ENCODE measurements at places on chromosomes 2 and 18.
A peak's percentile ranks its signal among the peaks of the same experiment; 100 is the strongest.

DNA sequence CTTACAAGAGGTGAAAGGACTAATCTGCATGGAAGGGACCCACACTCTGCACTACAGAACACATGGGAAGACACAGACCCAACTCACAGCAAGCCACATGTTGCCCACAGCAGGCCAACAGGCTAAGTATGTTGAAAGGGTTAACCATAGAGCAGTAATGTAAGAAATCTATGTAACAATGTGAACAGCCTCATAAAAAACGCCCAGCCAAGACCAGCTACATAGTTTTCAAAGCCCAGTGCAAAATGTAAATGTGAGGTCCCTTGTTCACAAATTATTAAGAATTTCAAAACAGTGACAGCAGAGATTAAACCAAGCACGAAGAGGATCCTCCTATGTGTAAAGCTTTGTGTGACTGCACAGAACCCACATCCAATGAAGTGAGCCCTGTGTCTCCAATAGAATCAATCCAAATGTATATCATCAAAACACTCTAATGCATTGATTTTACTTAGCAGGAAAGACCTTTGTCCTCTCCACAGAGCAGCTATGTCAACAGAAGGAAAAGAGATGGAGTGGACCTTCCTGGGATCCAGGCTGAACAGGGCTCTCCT, 210.1 kb downstream of the AGPS start:
- DNase-seq, result no peak

DNA sequence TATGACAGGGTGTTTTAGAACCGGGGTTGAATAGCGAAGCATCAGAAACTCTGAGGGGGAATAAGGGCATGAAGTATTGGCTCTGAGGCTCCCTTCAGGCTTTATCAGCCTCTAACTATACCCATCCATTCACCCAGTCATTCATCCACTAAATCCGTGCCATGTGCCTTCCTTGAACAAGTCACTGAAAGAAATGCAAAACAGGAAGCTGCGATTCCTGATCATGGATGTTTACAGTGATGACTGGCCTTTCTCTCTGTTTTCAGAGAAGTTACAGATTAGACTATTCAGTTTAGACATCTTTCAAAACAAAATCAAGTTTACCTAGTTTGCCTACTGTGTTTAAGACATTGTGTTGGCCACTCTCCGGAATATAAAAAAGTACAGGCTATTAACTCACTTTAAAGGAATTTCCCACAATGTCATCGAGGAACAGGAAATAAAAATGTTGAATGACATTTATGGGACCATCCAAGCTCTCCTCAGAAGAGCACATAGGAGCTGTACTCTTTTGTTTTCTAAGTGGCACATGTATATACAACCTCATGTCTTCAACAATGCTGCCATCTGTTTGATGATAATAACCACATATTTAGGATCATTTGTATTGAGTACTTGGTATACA, 43.8 kb upstream of the SLC14A1 start:
- DNase-seq, result no peak

DNA sequence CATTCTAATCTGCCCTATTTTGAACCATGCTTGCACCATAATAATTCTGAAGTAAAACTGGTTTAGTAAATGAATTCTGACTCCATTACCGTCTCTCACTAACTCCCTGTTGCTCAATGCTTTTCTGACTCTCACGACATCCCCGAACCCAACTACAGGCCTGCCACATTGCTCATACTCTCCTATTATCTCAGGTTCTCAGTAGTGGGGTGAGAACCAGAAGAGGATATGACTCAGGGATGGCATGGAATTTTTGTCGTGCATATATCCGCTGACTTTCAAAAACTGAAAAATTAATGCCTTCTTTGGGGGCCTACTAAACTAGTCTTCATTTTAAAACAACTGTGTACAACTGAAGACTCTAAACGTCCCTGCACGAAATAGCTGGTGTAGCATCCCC, 34.3 kb downstream of the NETO1 start:
- DNase-seq, result no peak

DNA sequence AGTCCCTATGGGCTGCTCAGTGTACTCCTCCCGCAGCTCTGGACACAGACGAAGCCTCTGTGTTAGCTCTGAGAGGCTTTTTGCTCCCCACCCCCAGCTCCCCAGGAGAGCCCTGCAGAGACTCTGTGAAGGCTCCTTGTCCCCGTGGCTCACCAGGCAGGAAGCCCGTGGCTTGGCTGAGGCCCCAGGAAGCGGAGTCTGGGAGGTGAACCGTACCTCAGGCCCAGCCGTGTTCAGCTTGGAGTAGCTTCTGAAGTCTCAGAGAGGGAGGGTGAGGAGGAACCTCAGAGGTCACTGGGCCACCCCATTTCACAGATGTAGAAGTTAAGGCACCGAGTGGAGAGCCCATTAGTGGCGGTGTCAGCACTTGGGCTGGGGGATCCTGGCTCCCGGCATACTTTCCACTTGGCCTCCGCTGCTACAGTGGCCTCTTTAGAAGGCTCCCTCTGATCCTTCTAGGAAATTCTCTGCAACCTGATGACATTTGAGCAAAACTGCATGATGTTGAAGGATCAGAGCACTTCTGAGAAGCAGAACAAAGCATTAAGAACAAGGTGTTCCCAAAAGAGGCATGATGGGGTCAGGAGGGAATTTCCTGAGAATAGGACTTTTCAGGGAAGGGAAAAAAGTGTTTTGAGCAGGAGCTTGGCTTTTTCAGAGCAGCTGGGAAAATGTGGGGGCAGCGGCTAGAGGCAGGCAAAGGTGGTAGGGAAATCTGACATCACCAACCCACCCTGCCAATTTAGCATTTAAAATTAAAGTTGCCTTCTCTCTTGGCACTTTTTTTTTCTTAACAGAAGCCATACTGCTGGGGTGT, 79.1 kb downstream of the MCFD2 start:
- peak; percentile 77 for DNase-seq

DNA sequence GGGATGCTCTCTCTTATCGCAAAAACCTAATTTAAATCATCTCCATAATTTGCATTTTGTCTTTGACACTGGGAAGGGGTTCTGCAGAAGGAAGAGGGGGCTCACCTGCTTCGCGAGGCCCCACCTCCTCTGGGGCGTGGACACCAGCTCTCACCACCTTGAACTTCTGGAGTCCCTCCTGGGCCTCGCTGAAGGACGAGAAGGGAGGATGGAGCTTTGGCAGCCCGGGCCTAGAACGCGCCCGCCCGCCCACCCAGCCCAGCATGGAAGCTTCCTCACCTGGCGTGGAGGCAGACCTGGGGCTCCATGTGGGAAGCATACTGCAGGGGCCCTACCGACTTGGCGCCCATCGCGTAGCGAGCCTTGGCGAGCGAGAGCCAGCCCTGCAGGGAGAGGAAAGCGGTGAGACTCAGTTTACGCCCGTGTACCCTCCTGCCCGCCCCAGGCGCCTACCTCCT, 1.1 kb upstream of the IMP4 start:
- peak; percentile 40 for DNase-seq

- DNase-seq, result no peak
Observed at GRCh38 chr2:229339618-229340017, 68.5 kb upstream of the PID1 start.

DNA sequence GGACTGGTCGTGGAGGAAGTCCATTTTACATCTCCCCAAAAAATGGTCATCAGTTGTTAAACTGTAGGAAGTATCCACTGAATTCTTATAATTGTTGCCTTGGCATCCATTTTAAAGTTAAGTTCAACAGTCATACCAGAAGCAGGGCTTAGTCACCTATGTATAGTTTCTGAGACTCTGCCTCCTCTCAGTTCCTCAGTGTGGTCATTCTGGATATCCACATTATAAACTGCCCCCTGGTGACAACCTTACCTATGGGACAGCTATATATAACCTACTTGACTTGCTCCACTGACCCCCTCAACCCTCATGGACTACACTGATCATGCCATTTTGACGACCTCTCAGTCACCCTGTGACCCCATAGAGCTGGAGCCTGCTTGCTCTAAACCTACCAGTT, 617.0 kb downstream of the LRP1B start:
- DNase-seq, result no peak

DNA sequence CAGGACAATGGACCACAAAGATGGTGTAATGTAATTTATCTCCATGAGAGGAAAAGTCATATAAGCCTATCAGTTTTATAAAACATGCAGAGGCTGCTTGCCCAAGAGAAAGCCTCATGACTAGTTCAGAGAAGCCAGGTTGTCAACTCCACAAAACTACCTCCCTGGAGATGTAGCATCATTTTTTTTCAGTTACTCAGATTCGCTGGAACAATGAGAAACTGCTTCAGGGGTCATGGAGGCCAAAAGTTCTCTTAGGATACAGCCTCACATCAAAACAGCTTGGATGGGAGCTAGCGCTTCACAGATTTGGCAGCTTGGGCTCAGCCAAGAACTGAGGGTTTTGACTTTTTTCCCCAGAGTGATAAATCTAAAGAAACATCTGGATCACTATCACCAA, 263.5 kb downstream of the INSIG2 start:
- no peak for DNase-seq

DNA sequence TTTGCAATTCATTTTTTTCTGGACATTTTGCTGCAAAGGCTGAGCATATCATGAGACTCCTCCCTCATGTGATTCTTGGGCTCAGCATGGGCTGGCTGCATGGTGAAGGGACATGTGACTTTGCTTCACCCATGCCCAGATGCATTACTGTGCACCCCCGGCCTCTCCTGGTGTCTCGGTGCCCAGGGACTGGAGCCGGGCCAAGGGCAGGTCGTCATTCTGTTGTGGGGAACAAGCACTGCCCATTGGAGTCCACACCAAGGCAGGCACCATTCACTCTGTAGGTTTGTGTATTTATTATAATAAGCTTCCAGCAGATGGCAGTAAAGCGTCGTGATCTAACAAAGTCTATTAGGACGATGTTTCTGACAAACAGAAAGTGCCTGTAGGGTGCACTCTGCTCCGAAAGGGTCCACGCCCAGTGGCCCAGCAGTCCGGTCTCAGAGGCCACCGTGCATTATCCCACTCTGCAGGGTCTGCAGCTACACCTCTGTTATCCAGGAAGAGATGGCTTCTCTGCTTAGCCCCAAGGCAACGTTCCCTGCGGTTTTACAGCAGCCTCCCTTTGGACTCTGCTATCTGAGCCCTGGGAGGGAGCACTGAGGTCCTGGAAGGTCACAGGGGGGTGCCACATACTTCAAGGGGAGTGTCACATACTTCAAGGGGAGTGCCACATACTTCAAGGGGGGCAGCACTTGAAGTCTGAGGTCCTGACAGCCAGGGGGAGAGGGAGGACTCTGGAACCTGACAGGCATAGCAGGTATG, 219.6 kb downstream of the TSN start:
- DNase-seq, result peak; percentile 65

DNA sequence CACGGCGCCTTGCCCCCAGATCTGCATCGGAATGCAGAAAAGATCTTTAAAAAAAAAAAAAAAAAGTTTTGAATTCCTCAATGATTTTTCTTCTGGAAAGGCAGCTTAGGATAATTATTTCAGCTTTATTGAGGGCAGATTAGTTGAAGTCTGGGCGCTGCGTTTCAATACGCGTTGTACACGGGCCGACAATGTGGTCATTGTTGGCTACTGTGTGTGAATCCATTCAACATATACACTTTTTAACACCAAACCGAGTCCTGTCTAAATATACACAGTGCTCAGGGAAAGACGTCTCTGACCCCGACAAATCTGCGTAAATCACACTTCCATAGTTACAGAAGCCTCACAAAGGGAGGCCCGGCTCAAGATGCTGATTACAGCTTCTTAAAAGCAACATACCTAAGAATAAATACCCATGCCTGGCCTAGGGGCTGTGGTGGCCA, 1.4 kb upstream of the SIX3 start:
- no peak for DNase-seq

DNA sequence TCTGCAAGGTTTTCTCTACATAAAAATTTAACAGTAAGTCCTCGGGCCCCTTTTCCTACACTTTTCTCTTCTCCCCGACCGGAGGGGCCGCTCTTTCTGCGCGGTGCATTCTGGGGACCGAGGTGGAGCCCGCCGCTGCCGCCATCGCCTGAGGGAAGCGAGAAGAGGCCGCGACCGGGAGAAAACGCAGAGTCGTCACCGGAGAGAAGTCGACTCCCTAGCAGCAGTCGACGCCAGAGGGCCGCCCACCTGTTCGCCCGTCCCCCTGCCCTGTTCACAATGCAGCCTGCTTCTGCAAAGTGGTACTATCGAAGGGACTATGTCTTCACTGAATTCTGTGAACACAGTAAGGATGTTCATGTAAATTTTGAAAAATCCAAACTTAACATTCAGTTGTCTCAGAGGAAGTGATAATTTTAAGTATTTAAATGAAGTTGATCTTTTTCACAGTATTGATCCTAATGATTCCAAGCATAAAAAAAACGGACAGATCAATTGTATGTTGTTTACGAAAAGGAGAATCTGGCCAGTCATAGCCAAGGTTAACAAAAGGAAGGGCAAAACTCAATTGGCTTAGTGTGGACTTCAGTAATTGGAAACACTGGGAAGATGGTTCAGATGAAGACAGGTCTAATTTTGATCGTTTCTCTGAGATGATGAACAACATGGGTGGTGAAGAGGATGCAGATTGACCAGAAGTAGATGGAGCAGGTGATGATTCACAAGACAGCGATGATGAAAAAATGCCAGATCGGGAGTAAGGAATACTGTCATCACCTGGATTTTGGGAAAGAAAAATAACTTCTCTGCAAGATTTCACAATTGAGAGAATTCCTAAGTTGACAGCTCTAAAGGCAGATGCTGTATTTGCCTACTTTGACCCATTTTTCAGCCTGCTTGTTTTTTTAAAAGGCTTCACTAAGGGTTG, 55.8 kb downstream of the ASXL2 start:
- DNase-seq, result peak; percentile 72

GRCh38 chr2:41600460-41600859, 447.4 kb upstream of the PKDCC start:
- DNase-seq, result no peak

- peak; percentile 24 for DNase-seq
Observed at GRCh38 chr18:32049393-32050171, 31.0 kb downstream of the RNF125 start.

DNA sequence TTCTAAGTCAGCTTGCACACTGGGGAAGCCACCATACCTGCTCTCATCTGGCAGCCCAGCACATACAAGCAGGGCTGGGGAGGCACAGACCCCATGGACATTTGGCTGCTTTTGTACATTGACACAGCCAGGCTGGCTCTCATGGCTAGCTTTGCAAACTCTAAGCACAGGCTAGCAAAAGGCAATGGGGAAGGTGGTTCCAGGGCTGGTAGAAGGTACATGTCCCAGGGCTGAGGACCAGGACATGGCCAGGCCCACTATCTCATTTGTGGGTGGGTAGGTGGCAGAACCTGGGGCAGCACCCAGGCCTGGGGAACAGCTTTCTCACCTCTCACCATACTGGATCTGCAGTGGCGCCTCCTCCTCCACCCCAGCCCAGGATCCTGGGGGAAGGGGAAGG, 90.9 kb downstream of the HS1BP3 start:
- no peak for DNase-seq

GRCh38 chr2:64455545-64455944, 1.6 kb downstream of the LGALSL start:
- DNase-seq, result no peak

GRCh38 chr2:231452799-231453508, 11.3 kb downstream of the NCL start:
- DNase-seq, result no peak
